ENCODE measurements at places on chromosomes 4 and X.

DNA sequence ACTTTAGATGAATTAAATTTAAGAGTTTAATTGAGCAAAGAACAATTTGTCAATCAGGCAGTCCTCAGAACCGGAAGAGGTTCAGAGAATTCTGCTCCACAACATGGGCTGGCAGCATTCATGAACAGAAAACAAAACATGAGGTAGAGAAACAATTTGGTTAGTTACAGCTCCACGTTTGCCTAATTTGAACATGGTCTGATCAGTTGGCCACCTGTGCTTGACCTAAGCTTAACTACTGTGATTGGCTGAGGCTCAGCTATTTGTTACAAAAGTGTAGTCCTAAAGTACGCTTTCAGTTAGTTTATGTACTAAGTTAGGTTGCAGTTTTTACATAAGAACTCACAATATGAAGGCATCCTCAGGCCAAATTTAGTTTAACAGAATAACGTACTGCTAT, 258.6 kb downstream of the ADAM29 start:
- no peak for DNase-seq

DNA sequence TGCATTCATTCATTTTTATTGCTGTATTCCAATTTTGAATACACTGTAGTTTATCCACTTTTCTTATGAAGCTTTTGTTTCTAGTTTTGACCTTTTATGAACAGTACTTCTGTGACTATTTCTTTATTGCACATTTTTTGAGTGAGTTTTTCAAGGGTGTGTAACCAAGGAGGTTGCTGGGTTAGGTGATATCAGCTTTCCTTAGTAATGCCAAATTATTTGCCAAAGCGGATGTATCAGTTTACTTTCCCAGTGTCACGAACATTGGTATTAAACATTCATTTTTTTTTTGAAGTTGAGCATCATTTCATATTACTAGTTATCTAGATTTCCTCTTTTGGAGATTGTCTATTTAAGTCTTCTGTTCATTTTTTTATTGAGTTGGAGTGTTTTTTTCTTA, 32.9 kb downstream of the STIM2 start:
- DNase-seq, result no peak

GRCh38 chr4:36394352-36394903, 113.0 kb downstream of the DTHD1 start:
- no peak for DNase-seq

GRCh38 chr4:140736669-140737343, 19.4 kb downstream of the TBC1D9 start:
- DNase-seq, result no peak

DNA sequence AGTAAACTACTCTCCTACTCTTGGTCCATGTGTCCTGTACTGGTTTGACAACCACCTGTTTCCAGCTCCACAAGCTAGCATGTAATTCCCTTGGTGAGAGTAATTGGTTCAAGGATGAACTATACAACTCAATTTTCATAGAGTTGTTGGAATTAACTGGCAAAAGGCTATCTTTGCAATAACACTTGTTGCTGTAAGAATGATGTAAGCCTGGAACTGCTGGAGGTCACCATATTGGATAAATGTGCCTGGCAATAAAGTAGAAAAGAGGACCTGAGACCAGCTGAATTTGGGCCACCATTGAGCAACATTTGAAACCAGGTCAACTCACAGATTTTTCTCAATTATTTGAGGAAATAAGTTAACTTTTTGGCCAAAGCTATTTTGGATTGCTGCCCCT, 175.5 kb downstream of the CAMK2D start:
- DNase-seq, result no peak

DNA sequence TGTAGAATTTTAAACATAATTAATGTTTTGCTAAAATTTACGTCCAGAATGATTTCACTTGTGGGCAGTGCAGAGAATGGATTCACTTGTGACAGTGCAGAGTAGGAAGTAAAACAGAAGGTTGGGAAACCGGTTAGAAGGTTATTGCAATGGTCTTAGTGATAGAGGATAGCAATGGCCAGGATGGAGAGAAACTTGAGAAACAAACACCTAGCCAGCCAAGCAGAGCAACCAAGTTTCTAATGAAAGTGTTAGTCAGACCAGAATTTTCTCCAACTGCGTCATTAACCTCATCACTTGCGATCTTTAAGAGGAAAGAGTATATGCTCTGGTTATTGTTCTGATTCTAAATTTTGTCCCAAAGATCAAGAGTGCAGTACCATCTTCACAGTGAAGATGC, 50.0 kb upstream of the TBC1D9 start:
- DNase-seq, result no peak

DNA sequence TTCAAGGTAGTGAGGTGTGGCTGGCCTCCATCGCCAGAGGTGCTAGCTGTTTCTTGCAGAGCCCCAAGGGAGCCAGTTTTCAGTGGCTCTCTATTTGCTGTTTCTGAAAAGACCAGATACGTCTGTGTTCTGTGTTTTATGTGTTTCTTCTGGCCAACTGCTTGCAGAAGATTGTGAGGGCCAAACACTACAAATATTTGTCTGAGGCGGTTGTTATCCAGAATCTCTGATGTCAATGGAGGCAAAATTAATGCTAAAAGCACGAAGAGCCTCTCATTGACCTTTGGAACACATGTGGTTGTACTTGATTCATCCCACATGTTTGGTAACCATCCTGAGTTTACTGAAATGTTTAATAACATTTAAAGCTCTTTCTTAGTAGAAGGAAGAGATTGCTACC, 113.9 kb downstream of the CT47B1 start:
- DNase-seq, result no peak

- DNase-seq, result no peak
Measured at GRCh38 chrX:9842541-9842940, 56.3 kb downstream of the SHROOM2 start.

DNA sequence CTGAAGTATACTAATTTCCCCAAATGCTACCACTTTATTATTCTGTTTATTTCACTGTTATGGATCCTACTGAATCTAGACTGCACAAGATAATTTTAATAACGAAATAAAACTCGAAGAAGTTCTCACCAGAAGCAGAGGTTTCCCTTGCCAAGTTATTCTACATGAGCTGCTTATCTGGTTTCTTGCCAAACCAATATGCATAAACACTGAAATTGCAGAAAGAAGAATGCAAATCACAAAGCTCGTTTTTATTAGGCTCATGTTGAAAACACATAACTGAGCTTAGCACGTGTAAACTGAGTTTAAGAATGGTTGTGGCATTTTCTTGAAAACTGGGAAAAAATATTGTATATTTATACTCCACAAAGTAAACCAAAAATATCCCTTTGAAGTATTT, 35.9 kb downstream of the GRID2 start:
- DNase-seq, result no peak

GRCh38 chr4:177047070-177047850, 254.5 kb upstream of the VEGFC start:
- DNase-seq, result peak; percentile 69

DNA sequence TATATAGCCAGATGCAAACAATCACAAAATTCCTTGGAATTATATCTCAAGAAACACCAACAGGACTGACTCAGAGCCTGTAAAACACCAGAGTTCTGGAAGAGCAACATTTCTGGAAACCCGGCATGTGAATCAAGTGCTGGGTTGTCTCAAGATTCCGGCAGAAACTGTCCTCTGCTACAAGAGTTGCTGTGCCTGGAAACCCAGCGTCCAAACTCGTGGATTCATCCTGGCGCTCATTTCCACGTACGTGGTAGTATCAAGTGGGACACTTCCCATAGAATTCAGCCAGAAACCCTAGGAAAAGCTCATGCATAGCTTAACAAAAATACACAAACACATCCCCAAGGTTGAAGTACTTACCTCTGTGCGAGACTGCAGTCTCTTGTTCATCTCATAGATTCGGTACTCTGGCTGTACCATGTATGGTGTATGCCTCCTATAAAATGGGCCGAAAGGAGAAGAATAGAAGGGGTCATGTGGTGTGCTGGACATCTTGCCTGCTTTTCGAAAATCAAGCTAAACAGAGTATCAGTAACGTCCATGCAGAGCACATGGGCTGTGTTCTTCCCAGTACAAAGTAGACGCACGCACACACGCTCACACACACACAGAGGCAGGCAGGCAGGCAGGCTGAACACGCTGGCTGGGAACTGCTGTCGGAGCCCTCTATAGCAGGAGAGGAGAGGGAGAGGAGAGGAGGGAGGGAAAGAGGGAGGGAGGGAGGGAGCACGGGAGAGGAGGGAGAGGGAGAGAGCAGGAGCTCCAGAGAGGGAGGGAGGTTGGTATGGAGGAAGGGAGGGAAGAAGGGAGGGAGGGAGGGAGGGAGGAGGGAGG, at the start of gene LDB2:
Gene LDB2 (minus strand): TSS at position 655 of the 837 bp plus-strand sequence.
- peak; percentile 40 for DNase-seq

DNA sequence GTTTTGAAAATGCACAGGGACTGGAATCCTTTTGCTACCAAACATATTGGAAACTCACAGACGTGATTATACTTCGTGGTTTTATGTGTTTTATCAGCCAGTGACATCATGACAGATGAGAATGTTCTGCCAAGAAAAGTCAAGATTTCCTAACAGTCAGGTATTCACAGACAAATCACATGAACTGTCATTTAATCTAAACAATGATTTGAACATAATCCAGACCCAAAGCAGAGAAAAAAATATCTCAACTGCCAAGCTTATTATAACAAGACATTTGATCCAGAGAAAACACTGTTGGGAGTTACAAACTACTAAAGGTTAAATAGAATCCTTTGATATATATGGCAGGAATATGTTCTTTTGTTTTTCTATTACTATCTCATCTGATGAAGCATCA, 635.9 kb upstream of the FRG1 start:
- no peak for DNase-seq

DNA sequence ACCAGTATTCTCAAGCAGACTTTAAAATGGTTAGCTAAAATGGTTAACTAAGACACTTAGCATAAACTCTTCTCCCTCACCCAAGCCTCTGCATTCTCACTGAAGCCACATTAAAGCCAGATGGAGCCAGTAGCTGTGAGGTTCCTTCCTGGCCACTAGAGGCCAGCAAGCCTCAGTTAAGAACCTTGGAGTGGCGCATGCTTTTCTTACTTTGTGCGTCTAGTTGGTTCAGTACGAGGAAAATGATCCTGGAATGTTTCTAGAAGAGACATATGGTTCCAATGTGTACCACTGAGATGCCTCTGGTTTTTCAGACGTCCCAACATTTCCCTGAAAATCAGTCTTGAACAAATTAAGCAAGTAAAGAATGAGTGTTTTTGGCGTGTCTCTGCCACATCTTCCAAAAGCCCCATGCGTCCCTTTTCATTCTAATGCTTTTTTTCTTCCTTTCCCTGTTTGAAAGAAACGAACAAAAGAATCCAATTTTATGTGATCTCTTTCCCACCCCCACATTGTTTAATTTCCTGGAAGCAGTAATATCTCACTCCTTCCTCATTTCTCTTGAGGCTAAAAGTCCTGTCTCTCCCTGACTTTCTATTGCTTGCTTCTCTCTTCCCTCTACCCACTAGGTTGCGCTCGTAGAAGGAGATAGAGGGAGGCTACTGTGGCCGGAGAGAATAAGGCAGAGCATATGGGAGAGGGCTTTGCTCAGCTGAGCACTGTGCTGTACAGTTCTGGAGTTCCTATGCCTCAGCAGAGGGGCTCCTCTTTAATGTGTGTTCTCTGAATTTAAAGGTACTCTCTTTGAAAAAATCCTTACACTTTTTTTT, 82.9 kb upstream of the TAB3 start:
- DNase-seq, result no peak

- DNase-seq, result no peak
Measured at GRCh38 chrX:11180571-11180970, 69.4 kb downstream of the HCCS start.

DNA sequence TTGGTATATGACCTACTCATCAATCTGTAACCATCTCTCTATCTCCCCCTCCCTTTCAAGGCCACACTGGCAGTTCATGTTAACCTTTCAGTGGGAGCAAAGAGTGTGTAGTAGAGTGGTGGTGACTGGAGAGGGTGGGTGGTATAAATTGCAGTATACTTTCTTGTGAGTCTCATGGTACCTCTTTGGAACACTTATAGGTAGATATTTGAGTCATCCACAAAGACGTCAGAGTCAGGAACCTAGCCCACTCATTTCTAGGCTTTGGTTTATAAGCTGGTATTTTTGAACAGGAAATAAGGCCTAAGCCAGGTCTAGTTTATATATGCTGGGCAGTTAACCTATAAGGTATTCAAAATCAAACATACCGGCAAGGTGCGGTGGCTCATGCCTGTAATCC, 36.3 kb downstream of the RLIM start:
- no peak for DNase-seq

DNA sequence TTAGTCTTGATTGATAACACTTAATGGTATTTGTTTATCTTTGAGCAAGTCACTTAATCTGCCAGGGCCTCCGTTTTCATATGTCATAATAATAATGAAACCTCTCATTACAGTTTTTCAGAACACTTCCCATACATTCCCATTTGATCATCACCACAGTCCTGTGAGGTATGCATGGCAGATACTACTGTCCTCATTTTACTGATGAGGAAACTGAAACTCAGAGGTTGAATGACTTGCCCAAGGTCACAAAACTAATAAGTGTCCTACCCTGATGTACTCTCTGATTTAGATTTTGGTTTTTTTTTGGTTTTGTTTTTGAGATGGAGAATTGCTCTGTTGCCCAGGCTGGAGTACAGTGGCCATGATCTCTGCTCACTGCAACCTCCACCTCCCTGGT, 25.7 kb downstream of the ZFX start:
- no peak for DNase-seq

GRCh38 chr4:94765174-94765573, 7.4 kb downstream of the BMPR1B start:
- DNase-seq, result no peak

GRCh38 chr4:183098723-183099536, at the start of gene WWC2:
Gene WWC2 (plus strand): TSS chr4:183099257. CDS start chr4:183099492, 235 bp downstream.
- DNase-seq, result peak; percentile 86

DNA sequence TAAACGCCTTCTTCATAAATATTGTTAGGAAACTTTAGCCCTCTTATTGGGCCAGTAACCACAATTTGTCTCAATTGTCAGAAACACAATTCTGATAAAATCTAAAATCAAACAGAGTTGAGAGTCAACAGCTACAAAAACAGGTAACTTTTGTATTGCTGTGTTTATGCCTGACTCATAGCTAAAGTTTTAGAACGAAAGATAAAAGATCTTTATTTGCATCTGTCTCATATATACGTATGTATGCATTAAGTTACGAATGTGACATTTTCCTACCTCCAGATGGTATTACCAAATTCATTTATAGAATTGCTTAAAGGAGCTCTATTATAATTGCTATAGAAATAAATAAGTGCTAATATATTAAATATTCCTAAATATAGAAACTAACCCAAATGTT, 887.9 kb upstream of the NDST4 start:
- no peak for DNase-seq
